ENCODE measurements at places on chromosomes 4 and X.

DNA sequence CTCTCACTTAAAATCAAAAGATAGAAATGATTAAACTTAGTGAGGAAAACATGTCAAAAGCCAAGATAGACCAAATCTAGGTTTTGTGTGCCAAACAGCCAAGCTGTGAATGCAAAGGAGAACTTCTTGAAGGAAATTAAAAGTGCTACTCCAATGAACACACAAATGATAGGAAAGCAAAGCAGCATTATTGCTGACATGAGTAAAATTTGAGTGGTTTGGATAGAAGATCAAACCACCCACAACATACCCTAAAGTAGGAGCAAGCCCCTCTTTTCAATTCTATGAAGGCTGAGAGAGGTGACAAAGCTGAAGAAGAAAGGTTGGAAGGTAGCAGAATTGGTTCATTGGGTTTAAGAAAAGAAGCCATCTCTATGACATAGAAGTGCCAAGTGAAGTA is 56.8 kb downstream of the SLC39A8 start:
- no peak for DNase-seq

- DNase-seq = no peak
Measured at GRCh38 chr4:47374477-47374876, 89.0 kb downstream of the COMMD8 start.

- DNase-seq = no peak
Measured at GRCh38 chr4:165625281-165625680, 246.5 kb downstream of the CPE start.

- peak; percentile 2 for DNase-seq
Measured at GRCh38 chr4:149409555-149409962, 406.1 kb downstream of the IQCM start.

DNA sequence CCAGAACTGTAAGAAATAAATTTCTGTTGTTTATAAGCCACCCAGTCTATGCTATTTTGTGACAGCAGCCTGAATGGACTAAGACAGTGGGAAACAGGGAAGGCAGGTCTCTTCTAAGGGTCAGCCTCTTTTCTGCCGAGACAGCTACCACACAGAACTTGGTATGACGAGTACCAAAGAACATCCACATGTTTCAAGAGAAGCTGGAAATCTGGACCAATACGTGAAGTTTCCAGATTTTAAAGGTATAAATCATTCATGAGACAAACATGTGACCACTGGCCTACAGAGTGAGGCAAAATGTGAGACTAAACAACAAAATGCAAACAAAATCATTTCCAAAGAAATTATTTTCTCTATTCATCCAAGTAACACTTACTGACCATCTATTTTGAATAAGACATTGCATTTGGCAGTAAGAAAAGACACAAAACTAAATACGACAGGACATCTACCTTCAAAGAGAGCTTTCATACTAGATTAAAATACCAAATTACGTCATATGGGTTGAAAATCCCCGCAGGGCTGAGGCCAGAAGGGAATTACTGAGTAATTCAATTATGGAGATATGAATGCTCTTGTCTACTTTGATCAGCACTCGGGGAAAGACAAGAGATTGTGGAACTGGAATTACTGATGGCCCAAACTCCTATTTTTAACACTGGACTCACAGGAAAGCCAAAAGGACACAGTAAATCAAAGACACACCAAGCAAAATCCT is 7.2 kb downstream of the SCARB2 start:
- no peak for DNase-seq

GRCh38 chr4:58649226-58649625 is 1539.0 kb upstream of the IGFBP7 start:
- DNase-seq = no peak

Data from amygdala (tissue), 56 donors.